ENCODE measurements at places on chromosomes 5 and 9.

- no peak for DNase-seq
Measured at GRCh38 chr5:169251333-169252084, 49.4 kb downstream of the SLIT3 start.

DNA sequence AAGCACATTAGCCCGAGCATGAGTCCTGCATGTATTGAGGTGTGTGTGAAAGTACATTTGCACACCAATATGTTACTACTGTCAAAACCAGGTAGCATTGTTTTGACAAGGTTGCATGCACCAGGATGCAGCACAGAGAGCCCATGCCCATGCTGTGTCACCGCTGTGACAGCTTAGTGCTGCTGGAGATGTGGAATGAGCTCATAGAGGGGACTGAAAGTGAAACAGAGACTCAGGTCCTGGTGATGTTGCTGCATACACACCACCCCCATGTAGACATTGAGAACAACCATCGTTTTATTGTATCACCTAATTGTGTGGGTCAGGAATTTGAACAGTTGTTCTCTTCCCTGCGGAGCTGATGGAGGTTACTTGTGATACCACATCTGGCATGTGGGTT is 53.0 kb downstream of the GADD45G start:
- DNase-seq: no peak

- no peak for DNase-seq
Measured at GRCh38 chr9:33439731-33440130, 7.7 kb downstream of the AQP3 start.

DNA sequence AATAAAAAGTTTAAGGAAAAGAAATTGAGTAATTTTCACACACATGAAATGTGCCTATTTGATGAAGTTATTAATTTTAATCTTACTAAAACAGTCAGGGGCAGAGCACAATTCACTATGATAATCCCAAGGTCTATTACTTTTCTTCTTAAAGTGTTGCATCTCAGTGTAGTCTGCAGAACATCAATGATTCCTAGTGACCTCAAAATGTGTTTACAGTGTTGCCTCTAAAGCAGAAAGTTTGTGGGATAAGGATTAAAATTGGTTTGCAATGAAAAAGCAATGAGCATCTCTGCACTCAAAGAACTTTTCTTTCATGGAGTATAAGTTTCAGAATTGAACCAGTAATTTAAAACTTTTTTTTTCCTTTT is 63.0 kb downstream of the CEP120 start:
- no peak for DNase-seq

DNA sequence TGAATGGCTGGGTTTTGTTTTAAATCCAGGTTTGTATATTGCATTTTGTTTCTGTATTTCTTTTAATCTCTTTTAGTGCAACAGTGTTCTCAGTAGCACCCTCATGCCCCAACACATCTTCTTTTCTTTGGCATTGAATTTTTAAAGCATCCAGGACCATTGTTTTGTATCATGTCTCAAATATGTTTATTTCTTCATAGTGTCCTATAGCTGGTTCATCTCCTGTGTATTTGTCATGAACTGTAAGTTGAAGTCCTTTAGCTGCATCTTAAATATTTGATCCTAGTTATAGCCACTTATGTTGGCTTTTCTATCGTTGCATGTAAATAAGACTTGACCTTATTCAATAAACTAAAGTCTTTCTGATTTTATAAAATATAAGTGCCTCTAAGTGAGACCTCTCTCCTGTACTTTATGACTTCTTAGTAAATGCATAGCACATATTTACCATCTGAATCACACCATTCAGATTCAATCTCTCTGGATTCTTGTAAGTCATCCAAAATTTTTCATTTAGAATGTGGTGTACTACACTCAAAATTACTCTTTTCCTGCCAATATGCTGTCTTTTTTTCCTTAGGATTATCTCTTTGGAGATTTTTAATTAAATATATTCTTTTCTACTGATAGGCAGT is 21.0 kb upstream of the ERCC6L2 start:
- DNase-seq: no peak

DNA sequence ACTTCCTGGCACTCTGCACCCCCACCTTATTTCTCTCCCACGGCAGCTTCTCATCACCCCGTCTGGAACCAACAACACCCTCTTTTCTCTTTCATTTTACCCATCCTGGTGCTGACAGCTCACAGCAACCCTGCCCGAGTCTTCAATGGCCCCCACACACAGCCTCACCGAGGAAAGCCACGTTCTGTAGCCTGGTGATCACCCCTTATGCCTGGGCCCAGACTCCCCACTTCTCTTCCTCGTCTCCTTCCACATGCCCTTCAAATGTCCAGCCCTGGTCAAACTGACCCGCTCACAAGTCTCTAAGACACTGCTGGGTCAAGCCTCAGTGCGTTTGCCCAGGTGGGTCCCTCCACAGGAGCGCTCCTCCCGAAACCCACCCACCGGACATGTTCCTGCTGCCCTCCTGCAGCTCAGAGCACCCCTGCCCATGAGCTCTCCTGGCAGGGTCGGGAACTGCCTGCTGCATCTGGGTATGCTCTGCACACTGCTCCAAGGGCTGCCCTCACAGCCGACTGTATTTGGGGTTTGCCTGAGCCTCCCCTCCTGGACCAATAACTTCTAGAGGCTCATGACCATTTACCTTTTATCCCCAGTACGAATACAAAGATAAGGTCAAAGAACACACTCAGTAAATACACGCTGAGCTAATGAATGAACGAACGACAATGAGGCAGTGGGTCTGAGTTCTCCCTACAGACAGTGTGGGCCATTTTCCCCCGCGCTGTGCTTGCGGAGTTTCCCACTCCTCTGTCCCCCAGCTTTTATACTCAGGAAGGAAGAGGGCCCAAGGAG is 154.7 kb upstream of the PHYKPL start:
- DNase-seq: no peak

Data from GOT3 (cell line).